Stimulated activated CD8-positive, alpha-beta memory T cell treated with anti-CD3 and anti-CD28 coated beads, Interleukin-4, amount 100 ng/mL, for 4 hours (primary cell): ENCODE measurements at places on chromosomes 12 and 14.

- DNase-seq = no peak
Measured at GRCh38 chr12:92331383-92331782, 185.7 kb upstream of the BTG1 start.

- DNase-seq = no peak
Measured at GRCh38 chr12:19215115-19215514, 85.6 kb downstream of the PLEKHA5 start.

DNA sequence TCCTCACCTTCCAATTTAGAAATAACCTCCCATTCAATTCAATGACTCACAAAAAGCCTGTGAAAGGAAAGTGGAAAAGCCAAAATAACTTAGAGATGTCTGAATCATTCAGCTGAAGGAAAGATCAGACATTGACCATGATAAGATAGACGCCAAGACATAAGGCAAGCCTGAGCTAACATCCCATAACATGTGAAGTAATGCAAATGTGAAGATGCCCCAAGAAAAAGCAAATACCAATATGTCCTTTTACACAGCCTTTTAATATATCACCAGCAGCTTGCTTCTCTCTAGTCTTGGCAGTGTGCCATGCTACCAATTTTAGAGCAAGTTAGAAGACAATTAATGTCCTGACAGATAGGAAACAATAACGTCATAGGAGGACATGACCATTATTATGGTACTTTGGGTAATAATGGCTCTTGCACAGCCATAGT, 2.4 kb upstream of the NUMB start:
- DNase-seq = no peak

DNA sequence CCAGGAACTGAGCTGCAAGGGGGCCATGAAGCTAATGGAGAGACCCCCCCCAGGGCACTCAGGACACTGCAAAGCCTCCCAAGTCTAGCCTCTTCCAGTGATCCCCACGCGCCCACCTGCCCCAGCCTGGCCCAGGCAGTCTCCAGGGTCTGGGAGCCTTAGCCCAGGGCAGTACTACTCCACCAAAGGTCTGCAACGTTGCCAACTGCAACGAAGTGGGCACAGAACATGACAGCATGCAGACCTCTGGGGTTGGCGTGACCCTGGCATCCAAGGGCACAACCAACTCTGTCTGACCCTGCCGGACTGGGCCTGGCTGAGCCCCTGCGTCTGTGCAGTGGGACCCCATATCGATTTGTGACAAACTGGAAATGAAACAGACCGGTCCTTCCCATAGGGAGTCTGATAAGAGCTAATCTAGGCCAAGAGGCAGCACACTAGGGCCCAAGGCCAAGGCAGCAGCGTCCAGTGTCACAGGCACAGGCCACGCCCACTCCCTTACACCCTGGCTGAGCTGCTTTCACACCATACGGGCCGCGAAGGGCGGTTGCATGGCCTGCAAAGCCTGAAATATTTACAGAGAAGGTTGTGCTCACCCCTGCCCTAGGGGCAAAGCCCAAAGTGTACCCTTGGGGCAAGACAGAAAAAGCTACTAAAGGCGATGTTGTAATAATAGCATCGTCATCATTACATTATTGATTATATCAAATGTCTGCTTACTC, 76.7 kb downstream of the NCOR2 start:
- DNase-seq = no peak

GRCh38 chr12:106189341-106189740, 50.6 kb upstream of the NUAK1 start:
- no peak for DNase-seq

DNA sequence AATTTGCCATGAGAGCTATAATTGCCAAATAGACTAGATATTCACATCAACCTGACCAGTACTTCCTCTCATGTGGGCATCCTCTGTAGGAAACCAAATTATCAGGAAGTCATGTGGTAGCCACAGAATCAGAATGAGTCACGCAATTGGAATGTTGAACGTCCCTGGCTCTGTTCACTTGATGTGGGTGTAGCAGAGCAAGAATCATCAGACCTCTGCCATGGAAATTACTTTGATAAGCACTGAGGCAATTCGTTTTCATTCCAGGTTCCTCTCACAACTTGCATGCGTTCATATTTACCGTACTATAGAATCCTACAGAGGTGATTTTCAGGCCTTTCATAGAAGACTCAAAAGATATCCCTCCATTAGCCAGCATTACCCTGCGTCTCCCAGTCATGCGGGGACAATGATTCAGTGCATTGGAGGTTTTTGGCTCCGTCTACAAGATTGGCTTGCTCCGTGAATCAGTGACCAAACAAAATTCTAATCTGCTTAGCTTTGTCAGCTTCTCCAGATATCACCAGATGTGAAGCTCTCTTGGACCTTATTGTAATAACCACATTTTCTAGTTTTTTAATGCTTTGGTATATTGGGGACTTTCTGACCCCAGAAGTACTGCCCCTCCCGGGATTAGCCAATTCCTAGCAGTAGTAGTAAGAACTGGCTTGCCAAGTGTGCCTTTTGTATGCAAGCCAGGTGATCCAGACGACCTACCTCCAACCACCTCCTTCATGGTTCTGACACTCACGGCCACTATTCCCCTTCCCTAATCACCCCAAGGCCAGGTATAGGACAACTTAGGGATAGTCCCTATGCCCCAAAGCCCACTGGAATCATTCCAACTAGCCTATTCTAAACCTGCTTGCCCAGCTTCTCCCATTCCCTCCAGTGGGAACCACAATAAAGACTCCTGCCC, 133.4 kb downstream of the KICS2 start:
- DNase-seq = no peak

GRCh38 chr14:24695265-24696241, 61.6 kb upstream of the GZMB start:
- no peak for DNase-seq

DNA sequence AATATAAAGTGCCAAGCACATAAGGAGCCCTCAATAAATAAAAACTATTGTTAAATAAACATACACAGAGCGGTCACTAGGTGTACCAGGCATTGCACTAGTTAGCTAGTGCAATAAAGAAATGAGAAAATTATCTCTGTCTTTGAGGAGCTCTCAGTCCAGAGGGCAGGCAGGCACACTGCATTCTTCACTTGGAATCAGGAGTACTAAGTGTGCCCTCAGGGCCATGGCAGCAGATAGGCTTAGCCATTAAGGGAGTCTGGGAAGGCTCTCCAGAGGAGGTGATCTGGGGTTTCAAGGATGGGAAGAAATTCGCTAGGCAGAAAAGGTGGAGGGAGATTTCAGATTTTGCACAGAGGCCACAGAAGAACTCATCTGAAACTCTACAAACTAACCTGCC, 9.1 kb downstream of the ABCD4 start:
- no peak for DNase-seq

DNA sequence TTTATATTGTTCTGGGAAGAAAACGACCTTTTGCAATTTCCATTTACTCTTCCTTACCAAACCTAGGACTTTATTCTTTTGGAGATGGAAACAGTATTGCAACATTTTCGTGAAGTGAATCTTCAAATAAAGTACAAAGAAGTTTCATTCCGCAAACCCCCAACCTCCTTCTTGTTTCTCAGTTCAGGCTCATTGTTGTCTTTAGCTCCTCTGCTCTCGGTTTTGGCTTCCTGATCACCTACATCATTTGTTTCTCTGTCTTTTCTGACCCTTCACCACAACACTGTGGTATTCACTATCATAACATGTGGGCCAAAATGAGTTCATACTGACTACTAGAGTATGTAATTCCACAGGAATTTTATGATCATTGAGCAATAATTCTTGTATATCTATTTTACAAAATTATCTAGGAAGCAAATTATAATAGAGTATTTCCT, 266.8 kb downstream of the ADAMTS20 start:
- DNase-seq = no peak

DNA sequence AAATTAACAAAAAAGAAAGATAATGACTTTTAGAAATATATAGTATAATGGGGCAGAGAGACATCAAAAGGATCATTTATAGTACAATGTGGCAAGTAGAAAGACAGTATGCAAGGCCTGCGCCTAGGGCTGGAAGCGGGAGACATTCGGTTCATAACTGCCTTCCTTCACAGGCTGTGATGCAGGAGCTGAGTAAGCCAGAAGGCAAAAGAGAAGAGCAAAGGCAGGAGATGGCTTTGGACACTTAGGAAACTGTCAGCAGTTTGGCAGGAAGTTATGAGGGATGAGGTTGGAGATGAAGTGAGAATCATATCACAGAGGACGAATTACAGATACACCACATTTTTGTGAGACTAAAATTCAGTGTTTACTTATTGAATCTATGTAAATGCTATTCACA, 97.8 kb downstream of the EPS8 start:
- no peak for DNase-seq

- DNase-seq = no peak
Measured at GRCh38 chr14:53306911-53307310, 153.8 kb upstream of the DDHD1 start.

GRCh38 chr12:79737875-79738718, 47.3 kb upstream of the PAWR start:
- no peak for DNase-seq

DNA sequence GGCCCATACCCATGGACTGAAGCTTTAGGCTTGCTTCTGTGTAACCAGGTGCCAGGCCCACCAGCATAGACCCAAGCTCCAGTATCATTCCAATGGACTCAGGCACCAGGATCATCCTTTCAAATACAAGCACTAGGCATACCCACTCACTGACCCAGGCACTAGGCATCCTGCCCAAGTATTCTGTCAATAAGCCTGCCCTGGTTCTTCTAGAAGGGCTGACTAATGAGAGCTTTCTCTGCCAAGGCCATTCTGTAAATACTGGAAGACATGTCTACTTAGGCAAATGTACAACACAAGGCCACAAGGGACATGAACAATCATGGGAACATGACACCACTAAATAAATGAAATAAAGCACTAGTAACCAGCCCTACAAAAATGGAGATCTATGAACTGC, 352.2 kb downstream of the FSCB start:
- no peak for DNase-seq

DNA sequence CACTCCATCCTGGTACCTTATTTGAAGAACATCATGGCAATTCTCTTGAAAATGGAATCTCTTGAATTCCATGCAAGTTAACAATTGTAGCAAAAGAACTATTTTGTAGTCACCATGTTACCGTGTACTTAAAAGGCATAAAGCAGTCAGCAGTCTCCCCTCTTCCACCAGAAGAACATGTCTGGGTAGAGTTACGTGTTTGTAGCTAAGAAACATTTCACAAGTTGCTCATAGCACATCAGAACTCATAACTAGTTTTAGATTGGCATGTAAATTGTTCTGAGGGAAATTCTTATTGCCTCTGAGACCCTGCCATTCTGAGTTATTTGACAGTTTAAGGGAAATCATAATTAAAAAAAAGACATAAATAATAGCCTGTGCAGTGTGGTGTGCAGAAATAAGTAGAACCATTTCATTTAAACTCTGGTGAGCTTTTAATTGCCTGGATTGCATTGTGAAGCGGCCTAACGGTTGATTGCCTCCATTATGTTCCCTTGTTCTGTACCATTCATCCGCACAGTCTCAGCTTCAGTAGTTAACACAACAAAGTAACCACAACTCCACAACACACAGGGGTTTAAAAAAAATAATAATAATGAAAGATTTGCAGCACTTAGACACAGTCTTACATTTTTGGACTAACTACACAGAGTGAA, 2.6 kb downstream of the LMO3 start:
- DNase-seq = no peak

GRCh38 chr12:112936927-112937326, 1.3 kb upstream of the OAS3 start:
- DNase-seq = no peak

- no peak for DNase-seq
Measured at GRCh38 chr14:97319691-97320090, 522.5 kb downstream of the VRK1 start.

- DNase-seq = no peak
Measured at GRCh38 chr12:88946372-88946997, 366.2 kb upstream of the KITLG start.

DNA sequence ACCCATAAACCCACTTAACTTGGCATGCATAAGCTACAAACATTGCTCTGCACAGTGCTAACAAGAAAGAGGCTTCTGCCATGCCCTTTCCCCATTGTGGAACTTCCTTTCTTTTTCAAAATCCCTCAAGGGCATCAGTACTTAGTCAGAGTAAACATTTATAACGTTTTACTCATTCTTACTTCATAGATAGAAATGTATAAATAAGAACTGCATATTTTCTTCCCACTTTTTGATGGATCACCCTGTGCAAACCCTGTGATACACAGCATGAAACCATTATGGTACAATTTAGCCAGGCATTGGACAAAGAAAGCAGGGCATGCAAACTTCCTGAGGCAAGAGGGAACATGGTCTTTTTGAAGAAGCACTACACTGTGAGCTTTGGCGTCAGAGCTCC, 113.8 kb upstream of the FOXG1 start:
- DNase-seq = no peak
